Stimulated activated CD4-positive, alpha-beta T cell treated with anti-CD3 and anti-CD28 coated beads, TNF-alpha, amount 100 ng/mL, for 1 hour (primary cell): ENCODE measurements at places on chromosomes 4 and X.

- DNase-seq: no peak
Measured at GRCh38 chr4:152112887-152113286, 352.1 kb upstream of the GATB start.

GRCh38 chrX:24862343-24862742 is 153.4 kb downstream of the ARX start:
- no peak for DNase-seq

DNA sequence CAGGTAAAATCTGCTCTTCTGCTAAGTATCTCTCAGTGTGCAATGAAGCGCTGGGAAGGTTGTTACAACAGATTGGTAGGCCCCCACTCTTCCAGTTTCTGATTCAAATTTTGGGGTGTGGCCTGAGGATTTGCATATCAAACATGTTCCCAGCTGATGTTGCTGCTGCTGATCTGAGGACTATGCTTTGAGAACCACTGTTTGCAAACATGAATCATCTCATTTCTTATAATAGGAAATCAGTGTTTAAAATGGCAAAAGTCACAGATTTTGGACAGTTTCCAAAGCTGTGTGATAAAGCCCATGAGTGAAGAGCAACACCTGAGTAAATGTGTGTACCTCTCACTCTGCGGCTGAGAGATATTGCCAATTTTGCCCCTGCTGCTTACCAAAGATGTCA is 36.2 kb upstream of the NDNF start:
- no peak for DNase-seq

GRCh38 chr4:51844153-51845054 is 1.5 kb downstream of the DCUN1D4 start:
- peak; percentile 62 for DNase-seq

DNA sequence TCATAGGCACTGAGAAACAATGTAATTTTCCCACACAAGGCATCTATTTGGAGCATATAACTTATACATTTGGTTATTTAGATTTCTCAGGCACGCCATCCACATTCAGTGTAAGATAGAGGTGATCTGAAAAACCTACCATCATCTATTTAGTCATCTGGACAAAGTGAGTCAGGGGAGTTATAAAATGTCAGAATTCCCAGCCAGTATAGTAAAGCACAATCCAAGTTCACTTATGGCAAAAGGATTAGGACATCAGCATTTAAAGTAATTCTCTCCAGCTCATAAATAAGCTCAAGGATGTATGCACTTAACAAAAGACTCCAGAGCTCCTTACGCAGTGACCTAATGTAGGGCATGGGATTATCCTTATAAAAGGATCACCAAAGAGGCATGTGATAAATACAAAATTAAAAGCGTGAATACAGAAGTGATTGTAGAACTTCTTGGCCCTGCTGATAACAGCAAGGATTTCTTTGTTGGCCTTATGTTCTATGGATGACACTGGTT is 65.3 kb upstream of the DCLK2 start:
- DNase-seq: no peak

GRCh38 chr4:76954489-76954888 is 4.9 kb downstream of the SEPTIN11 start:
- no peak for DNase-seq

DNA sequence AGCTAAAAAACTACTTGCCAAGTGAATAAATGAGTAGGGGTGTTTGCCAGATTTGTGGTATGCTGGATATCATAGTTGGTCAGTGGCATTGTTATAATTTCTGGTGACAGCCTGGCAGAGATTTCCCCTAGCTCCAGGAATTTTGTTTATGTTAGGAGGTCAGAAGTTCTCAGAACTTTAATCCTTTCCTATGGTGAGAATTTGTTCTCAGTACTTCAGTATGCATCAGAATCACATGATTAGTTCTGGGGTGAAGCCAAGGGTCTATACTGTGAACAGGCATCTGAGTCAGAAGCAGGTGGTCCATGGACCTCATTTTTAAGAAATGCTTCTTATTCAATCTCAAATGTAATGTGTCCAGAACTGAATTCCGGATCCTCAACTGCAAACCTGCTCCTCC is 10.5 kb downstream of the RASSF6 start:
- DNase-seq: no peak

- no peak for DNase-seq
Measured at GRCh38 chr4:119118397-119118796, 17.2 kb upstream of the MYOZ2 start.

GRCh38 chr4:96677499-96677898 is 837.6 kb downstream of the PDHA2 start:
- no peak for DNase-seq

DNA sequence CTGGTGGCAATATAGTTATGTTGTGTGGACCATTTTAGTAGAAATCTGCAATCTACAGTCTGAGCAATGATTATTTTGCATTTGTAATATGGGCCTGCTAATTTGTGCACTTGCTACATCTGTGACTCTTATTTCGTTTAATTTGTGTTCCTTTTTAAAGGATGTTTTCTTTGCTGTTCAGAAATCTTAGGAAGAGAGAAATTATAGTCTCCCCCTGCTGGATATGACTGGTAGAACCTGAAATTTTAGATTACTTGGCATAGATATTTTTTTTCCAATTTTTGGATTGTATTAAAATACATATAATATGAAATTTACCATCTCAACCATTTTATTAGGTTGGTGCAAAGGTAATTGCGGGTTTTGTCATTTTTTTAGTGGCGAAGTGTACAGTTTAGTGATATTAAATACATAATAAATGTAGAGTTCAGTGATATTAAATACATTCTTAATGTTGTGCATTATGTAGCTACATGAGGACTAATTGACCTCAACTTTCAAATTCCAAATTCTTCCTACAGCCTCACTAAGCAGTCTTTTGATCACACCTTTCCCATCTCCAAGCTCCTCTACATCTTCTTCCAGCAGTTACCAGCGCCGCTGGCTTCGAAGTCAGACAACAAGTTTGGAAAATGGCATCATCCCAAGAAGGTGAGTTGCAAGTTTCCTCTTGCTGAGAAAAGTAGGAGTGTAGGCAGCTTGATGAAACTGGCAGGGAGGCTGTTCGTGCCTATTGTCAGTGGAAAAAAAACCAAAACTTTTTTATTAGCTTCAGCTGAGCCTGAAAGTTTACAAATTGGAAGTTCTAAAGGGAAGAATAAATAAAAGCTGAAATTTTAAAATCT is 82.2 kb downstream of the FNIP2 start:
- no peak for DNase-seq

DNA sequence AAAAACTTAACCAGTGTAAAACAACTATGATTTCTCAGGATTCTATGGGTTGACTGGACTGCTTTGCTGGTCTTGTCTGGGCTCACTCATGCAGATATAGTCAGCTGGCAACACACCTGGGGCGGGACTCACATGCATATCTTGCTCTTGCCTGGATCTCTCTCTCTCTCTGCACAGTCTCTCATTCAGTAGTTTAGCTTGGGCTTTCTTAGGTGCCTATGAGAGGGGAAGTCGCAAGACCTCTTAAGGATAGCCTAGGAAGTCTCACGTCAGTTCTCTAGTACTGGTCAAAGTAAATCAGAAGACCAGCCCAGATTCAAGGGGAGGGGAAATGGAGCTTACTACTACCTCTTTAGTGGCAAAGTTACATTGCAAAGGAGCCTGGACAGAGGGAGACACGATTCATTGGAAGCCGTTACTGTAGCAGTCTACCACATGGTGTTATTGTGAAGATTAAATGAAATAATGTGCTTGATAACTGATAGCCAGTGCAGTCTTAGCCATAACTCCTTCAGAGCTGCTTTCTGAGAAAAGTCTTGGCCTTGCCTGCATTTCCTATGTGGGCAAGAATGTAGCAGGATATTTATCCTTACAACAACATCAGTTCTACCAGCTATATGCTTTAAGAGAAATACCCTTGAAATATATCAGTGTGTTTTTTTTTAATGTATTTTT is 2.1 kb downstream of the COPS4 start:
- no peak for DNase-seq

- no peak for DNase-seq
Measured at GRCh38 chr4:176507845-176508533, 188.2 kb downstream of the SPCS3 start.

DNA sequence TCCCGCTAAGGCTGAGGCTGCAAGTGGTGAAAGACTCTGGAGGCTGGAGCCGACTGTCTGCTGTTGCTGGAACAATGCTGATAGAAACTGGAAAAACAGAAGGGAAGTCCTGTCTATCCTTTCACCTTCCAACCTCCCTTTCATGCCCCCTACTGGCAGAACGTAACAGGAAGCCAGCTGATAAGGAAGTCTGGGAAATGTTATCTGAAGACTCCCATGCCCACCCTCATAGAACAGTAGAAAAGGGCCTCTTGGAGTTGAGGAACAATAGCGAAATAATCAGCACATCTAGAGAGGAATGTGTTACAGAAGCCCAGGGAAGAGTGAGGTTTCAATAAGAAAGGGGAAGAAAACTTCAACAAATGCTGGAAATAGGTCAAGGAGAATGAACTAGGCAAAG is 117.1 kb upstream of the DKK2 start:
- no peak for DNase-seq

DNA sequence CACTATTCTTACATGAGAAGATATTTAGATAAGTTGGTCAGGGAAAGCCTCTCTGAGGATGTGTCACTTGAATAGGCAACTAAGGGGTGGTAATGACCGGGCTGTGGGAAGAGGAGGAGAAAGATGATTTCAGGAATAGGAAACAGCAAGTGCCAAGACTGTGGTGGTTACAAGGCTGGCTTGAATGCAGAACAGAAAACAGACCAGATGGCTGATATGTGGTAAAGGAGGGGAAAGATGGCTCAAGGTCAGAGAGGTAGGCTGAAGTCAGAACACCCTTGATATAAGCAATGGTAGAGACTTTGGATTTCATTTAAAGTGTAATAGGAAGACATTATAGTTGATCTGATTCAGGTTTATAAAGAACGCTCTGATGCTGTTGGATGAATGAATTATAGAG is 15.0 kb downstream of the TLR7 start:
- DNase-seq: no peak

DNA sequence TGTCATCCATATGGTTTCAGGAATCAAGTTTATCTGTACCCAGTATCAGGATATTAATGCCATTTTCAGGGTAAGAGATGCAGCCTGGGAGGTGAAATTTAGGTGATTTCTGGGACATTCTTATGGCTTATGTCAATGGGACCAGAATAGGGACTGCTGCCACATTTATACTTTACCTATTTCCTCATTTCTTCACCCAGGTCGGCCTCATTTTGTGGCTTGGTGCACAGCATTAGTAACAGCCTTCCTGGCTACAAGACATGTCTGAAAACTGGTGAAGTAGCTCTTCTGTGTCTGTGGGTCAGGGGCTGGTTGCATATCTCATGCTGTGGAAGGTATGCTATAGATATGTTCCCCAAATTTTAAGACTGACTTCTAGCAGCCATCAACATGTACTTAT is 284.8 kb downstream of the AFF2 start:
- no peak for DNase-seq

- DNase-seq: no peak
Measured at GRCh38 chr4:78162821-78163220, 105.7 kb downstream of the FRAS1 start.

DNA sequence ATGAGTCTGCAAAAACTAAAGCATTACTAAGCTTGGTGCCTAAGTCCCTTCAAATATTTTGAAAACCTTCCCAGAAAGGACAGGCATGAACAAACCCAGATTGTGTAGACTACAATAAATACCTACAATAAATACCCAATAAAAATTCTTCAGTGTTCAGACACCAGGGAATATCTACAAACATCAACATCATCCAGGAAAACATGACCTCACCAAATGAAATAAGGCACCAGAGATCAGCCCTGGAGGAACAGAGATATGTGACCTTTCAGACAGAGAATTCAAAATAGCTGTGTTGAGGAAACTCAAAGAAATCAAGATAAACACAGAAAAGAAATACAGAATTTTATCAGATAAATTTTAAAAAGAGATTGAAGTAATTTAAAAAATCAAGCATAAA is 57.8 kb upstream of the NLRP2B start:
- no peak for DNase-seq

DNA sequence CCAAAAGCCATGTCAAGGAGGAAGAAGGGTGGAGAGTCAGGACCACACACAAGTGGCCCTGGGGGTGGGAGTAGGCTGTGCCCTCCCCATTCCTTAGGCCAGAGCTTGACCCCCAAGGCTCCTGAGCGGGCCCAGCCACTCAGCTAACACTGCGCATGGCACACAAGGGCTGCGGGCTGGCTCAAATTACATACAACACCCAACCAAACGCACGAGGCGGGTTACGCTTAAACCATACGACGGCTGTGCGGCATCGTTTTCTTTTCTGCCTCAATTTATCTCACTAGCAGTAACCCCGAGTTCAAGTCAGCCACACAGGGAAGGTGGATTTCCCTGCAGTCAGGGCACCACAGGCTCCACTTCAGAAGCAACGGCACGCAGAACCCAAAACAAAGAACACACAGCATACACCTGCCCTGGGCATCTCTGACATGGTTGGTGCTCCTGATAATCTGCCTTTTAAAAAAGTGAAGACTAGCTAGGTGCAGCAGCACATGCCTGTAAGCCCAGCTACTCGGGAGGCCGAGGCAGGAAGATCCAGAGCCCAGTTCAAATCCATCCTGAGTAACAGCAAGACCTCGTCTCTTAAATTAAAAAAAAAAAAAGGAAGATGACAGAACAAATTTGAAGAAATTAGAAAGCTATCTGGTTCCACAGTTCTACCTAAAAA is 2.9 kb downstream of the GAK start:
- DNase-seq: no peak

GRCh38 chr4:52201715-52202114 is 150.6 kb downstream of the SPATA18 start:
- DNase-seq: no peak

- DNase-seq: no peak
Measured at GRCh38 chr4:138951764-138952163, 63.8 kb upstream of the NOCT start.

DNA sequence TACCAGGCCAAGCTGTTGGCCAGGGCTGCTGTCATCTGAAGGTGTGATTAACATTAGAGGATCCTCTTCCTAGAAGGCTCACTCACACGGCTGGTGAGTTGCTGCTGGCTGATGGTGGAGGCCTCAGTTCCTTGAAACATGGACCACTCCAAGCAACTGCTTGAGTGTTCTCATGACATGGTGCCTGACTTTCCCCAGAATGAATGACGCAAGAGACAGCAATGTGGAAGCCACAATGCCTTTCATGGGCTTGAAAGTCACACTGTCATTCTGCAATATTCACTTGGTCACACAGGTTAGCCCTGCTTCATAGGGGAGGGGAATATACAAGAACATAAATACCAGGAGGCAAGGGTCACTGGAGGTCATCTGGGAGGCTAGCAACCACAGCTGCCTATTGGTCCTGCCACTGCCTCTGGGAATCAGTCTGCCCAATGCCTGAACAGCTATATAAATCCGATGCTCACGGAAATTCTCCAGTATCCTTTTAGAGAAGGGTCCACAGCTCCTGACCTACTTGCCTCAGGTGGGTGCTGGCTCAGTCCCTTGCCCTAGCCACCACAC is 97.1 kb upstream of the MAML3 start:
- no peak for DNase-seq

- no peak for DNase-seq
Measured at GRCh38 chr4:110059556-110060191, 138.7 kb downstream of the ELOVL6 start.

- no peak for DNase-seq
Measured at GRCh38 chr4:47533689-47534347, 48.7 kb downstream of the ATP10D start.

GRCh38 chr4:114271031-114271430 is 291.6 kb upstream of the ARSJ start:
- no peak for DNase-seq

GRCh38 chr4:26330186-26330787 is 9.5 kb downstream of the RBPJ start:
- no peak for DNase-seq

GRCh38 chrX:49192722-49193328 is 6.7 kb upstream of the PRICKLE3 start:
- no peak for DNase-seq
